ENCODE measurements at places on chromosomes 13 and 19.

GRCh38 chr13:57813651-57814050 is 182.1 kb downstream of the PCDH17 start:
- no peak for DNase-seq

GRCh38 chr13:111322001-111322915 is 1.8 kb downstream of the TEX29 start:
- no peak for DNase-seq

- DNase-seq, result peak; percentile 64
These were observed at the start of gene MEDAG for GRCh38 chr13:30905932-30906383. TSS of gene MEDAG (plus strand) at chr13:30906271. CDS start at chr13:30906516, 245 bp downstream.

GRCh38 chr13:25353344-25353743 is 18.4 kb upstream of the ATP8A2 start:
- no peak for DNase-seq

GRCh38 chr13:20326809-20327208 is 94.7 kb upstream of the GJB6 start:
- no peak for DNase-seq

DNA sequence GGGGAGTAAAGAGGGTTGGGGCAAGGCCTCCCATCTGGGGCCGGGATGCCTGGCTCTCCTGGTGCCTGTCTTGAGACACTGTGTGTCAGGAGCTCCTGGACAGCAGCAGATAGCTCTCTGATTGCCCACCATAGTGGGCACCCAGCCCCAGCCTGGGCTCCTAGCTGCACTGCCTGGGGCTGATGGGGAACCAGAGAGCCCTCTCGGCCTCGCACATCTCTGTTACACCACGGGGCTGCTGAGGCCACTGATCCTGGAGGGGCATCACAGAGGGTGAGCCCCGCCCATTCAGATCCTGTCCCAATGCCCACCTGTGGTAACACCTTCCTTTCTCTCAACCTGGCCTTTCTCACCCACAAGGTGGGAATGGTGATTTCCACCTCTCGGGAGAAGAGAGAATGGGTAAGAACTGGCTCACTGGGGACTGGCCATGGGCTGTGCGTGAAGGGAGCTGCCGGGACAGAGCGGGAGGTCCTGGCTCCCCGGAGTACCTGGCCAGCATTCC is 135.9 kb downstream of the URI1 start:
- no peak for DNase-seq
